ENCODE measurements at places on chromosomes 5 and 9.
A peak's percentile ranks its signal among the peaks of the same experiment; 100 is the strongest.

DNA sequence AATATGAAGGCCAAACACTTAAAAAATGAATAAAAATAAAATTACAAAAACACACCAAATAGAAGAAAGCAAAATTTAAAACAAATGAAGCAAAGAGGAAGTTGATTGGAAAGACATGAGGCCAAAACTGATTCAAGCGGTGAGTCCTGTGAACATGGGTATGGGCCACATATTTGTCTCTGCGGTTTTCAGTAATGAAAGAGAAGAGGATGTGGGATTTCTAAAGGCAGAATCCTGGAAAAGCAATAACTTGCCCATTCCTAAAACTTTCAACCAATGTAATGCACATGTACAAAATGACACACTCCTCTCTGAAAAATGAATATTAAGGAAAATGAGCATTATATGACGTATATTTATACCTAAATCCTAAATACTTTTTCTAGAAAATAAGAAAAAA is 263.7 kb downstream of the SEMA5A start:
- DNase-seq = no peak

- DNase-seq = no peak
These were observed 15.4 kb downstream of the ROR2 start for GRCh38 chr9:91934654-91935053.

- DNase-seq = no peak
These were observed 562.6 kb downstream of the NR2F1-AS1 start for GRCh38 chr5:93018461-93018860.

DNA sequence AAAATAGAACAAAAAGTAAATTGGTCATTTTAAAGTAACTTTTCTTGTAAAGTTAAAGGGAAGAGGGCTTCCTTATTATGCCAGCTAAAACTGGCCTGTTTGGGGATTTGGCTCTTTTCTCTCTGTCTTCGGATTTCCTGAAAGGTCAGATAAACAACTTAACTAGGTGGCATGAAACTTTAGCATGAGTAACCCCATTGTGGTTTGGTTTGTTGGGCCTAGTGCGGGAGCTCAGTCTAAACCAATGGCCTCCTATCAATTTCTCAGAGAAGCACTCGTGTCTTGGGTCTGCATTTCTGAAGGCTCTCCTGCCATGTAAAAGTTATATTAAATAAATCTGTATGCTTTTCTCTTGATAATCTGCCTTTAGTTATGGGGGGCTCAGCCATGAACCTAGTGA is 48.5 kb upstream of the ANKH start:
- no peak for DNase-seq

GRCh38 chr5:916441-917293 is 24.0 kb downstream of the TRIP13 start:
- DNase-seq = no peak

DNA sequence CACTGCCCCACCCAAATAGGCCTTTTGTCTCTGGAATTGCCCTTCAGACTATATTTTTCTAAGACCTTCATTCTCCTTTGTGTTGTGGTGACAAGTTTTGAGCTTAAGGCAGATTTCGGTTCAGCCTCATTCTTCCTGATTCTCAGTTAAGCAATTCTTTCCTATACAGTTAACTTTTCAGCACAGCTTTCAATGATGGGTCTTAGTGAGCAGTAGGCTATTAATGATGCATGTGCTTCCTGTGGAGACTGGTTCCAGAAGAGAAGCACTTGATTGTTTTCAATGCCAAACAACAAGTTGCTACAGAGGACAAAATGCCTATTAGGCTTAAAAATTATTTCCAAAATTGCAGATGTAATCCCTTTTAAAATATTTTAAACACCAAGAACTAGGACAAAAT is 47.7 kb upstream of the TLX3 start:
- DNase-seq = no peak

GRCh38 chr5:170143091-170143490 is 37.4 kb downstream of the FOXI1 start:
- DNase-seq = no peak

DNA sequence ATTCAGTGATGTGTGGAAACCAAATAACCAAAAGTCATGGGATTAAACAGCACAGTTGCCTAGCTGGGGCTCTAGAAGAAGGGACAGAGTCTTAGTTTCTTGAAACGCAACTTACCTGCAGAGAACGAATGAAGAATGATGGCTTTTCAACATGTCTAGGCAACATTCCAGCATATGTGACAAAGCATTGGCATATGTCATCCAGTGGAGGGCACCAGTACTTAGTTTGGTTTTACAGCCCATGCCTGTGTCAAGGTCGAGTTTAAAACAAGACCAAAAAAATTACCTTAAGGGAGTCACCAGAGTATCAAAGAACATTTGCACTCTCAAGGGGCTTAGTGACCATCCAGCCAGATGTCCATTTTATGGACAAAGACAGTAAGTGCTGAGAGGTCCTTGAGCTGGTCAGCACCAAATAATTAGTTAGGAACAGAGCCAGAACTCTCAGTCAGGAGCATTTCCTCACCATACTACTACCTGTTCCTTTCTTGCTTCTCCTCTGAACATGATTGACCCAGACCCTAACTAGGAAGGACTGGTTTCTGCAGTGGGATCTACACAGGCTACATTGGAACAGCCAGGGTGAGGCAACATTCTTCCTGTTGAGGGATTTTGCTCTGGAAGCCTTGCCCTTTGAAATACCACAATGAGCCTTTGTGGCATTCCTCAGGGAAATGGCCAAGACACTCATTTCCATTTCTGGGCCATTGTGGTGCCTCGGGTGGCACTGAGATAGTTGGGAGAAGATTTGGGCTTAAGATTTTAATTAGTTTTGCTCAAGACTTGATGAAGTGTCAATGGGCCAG is 75.4 kb upstream of the ANKH start:
- DNase-seq = peak; percentile 49

DNA sequence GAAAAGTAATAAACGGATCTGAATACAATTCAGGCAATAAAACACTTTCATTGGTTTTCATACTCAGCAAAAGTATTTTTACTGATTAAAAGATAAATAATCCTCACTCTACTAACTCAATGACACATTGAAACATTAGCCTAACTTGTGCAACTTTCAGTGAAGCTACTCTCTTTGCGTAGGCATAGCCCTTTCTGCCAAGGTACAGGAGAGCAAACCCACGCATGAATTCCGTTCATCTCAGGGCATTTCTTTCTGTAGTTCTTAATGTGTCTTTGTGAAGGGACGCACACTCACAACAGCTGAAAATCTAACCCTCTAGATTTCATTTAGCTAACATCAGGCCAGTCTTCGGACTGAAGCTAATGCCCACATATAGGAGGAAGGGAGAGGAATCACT is 66.4 kb upstream of the TLE1 start:
- DNase-seq = no peak

GRCh38 chr5:59385700-59386099 is 507.8 kb downstream of the PDE4D start:
- no peak for DNase-seq

GRCh38 chr9:89080193-89080592 is 88.9 kb downstream of the S1PR3 start:
- DNase-seq = no peak

GRCh38 chr5:78756858-78757257 is 108.3 kb upstream of the LHFPL2 start:
- no peak for DNase-seq

- DNase-seq = no peak
These were observed 21.6 kb downstream of the RAB14 start for GRCh38 chr9:121179930-121180681.

- DNase-seq = no peak
These were observed 74.3 kb downstream of the SEC61B start for GRCh38 chr9:99296291-99296951.

GRCh38 chr5:77960863-77961396 is 184.8 kb upstream of the TBCA start:
- DNase-seq = no peak

GRCh38 chr5:147321569-147321968 is 86.7 kb downstream of the STK32A start:
- no peak for DNase-seq

GRCh38 chr5:56412601-56413379 is 179.7 kb upstream of the ANKRD55 start:
- no peak for DNase-seq

DNA sequence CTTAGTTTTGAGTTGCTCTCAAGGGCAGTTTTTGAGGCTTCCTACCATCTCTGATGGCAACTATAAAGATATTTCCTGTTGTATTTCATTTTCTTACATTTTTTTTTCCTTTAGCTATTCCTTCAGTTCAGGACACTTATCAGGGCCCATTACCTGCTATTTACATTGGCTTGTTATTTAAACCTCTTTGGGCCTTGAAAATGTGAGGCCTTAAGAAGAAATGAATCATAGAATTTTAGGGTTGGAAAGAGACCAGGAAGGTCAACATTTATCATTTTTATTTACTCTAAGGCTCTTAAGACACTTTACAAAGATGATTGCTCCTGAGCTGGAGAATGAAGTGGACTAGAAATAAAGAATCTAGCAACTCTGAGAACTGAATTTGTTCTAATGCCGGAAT is 335.2 kb downstream of the DTWD2 start:
- no peak for DNase-seq

- no peak for DNase-seq
These were observed 34.5 kb upstream of the TCF7 start for GRCh38 chr5:134079748-134080581.

- no peak for DNase-seq
These were observed 96.7 kb downstream of the UGCG start for GRCh38 chr9:111993319-111993718.

- DNase-seq = no peak
These were observed 371.1 kb upstream of the ZNF608 start for GRCh38 chr5:125117566-125117965.

DNA sequence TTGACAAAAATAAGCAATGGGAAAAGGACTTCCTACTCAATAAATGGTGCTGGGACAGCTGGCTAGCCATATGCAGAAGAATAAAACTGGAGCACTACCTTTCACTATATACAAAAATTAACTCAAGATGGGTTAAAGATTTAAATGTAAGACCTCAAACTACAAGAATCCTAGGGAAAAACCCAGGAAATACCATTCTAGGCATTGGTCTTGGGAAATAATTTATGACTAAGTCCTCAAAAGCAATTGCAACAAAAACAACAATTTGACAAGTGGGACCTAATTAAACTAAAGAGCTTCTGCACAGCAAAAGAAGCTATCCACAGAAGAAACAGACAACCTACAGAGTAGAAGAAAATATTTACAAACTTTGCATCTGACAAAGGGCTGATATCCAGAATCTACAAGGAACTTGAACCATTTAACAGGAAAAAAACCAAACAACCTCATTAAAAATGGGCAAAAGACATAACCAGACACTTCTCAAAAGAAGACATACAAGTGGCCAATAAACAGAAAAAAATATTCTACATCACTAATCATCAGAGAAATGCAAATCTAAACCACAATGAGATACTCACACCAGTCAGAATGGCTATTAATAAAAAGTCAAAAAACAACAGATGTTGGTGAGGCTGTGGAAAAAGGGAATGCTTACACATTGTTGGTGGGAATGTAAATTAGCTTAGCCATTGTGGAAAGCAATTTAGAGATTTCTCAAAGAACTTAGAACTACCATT is 75.2 kb upstream of the CPEB4 start:
- no peak for DNase-seq

GRCh38 chr5:112948458-112948857 is 26.4 kb upstream of the REEP5 start:
- no peak for DNase-seq

- DNase-seq = no peak
These were observed 21.2 kb downstream of the IL9 start for GRCh38 chr5:135874461-135874860.

DNA sequence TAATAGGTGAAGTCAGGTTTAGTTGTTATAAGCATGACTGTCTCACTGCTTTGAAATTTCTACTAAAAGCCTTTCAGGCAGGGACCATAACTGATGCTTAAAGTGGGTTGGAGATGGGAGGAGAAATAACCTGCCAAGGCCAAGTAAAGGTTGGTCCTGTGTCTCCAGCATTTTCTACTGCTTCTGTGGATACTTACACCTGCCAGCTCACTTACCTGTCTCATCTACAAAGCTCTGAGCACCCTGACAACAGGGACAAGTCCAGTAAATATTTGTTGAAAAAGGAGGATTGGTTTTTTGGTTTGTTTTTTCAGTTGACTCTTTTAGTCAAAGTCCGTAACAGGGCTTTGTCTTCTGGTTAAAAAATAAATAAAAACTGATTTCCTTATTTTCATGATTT is 38.6 kb downstream of the GRAMD2B start:
- no peak for DNase-seq

DNA sequence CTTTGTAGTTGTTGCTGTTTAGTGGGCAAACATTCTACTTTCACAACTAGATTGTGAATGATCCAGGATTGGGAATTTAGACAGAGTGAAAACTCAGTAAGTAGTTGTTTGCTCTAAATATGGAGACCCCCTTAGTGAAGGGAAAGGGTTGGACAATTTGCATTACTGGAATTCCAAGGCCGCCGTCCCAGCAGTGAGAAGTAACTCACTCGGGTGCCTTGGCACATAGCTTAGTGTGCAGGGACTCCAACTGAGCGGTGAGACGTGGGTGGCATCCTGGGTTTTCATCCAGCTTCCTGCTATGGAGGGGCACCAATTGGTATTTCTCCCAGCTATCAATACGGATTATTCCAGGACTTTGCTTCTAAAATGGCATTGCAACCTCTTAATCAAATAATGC is 69.7 kb upstream of the FCN1 start:
- DNase-seq = no peak

DNA sequence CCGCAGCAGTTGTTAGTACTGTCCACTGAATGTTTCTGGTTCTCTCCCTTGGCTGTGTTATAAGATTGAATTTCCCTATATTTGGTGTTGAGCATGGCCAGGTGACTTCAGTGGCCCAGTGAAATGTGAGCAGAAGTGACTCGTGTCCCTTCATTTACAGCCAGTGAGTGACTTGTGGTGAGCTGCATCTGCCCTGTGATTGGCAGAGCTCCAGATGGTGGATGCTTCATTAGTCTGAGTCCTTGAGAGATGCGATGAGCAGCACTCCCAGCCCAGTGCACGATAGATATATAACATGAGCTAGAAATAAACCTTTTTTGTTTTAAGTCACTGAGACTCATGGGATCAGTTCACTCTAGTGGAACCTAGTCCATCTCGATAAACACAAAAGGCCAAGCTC is 19.3 kb downstream of the PCSK5 start:
- no peak for DNase-seq

- DNase-seq = no peak
These were observed 244.0 kb downstream of the GABRB2 start for GRCh38 chr5:161302559-161302958.
